T follicular helper cell (primary cell): ENCODE measurements at places on chromosomes 7 and 10.

DNA sequence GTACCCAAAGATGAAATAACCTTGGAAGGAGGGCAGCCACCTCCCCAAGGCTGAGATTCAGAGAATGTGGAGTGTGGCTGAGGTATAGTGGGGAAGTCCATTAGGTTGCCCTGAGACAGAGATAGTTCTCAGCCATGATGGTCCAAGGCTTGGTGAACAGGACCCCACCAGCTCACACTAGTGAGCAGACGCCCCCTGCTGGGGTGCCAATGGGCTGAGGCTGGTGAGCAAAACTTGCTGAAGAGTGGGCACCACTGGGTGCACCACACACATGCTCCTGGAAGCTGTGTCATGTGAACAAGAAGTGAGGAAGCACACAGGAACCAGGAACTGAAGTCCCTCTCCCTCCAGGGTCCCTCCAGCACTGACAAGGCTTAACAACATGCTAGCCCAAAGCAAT, 8.9 kb downstream of the FBXL13 start:
- DNase-seq = peak; percentile 23

GRCh38 chr7:55023841-55024505, 5.2 kb downstream of the EGFR start:
- no peak for DNase-seq

DNA sequence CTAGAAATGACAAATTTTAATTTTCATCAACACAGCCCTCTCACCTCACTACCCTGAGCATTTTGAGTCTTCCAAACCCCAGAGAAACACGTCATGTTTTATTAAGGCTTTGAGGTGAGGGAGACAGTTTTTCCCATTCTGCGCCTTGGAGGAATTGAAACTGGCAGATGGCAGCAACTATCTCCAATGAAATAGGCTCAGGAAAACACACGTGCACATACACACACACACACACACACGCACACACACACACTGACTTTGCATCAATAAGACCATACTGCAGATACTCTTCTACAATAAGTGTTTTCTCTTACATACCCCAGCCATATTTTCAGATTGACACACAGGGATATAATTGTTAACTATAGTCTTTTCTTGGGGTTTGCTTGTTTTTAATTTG, 3.2 kb upstream of the SFTPA2 start:
- DNase-seq = no peak

GRCh38 chr10:50552771-50553535, 70.8 kb downstream of the SGMS1 start:
- DNase-seq = no peak

DNA sequence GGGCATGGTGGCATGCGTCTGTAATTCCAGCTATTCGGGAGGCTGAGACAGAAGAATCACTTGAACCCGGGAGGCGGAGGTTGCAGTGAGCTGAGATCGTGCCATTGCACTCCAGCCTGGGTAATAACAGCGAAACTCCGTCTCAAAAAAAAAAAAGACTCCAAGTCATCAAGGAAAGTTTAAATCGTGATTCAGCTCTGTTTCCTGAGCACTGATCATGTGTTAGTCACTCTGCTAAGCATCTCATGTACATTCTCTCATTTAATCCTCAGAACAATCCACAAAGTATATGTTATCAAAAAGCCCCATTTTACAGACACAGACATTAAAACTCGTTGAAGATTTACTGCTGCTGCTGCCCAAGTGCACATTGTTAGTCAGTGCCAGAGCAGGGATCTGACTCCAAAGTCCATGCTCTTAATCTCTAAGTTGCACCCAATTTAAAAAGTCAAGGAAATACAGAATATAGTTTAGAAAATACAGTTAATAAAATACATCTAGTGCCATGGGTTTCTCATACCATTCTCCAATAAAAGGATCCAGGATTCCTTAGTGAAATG, 6.2 kb downstream of the PIK3AP1 start:
- no peak for DNase-seq

GRCh38 chr10:49744924-49745605, 17.1 kb downstream of the OGDHL start:
- DNase-seq = no peak

GRCh38 chr7:46032942-46033341, 111.9 kb upstream of the IGFBP3 start:
- DNase-seq = no peak

DNA sequence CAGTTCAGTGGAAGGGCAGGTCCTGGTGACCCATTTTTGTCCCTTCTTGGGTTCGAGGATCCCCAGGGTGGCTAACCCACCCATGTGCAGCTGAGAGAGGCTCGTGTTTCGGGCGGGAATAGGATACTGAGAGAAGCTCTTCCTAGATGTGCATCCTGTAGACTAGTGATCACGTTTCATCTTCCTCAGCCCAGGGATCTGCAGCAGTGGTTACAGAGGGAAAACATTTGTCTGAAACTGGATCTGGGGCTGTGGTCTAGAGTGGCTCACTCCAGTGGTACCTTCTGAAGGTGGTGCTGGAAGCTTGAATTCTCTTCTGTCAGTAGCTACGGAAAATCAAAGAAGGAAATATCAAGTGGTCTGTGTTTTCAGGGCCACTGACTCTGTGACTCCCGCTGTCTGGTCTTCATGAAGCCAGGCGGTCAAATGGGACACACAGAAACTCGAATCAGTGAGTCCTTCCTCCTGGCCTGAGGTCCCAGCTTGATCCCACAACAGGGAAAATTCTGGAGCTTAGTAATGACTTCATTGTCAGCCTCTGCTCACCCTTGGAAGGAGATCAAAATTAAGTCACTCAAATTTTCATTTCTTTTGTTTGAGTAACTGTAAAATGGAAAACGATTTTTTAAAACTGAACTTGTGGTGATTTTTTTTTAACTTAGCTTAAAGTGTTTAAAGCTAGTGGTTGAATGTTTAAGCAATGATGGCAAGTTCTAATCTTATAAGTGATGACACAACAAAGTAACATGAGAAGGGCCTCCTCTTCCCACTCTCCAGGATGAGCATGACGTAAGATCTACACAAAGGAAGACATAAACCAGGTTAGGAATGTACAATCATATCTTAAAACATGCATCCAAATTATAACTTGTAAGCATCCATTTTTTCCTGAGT, 469.3 kb upstream of the KLF6 start:
- DNase-seq = no peak

DNA sequence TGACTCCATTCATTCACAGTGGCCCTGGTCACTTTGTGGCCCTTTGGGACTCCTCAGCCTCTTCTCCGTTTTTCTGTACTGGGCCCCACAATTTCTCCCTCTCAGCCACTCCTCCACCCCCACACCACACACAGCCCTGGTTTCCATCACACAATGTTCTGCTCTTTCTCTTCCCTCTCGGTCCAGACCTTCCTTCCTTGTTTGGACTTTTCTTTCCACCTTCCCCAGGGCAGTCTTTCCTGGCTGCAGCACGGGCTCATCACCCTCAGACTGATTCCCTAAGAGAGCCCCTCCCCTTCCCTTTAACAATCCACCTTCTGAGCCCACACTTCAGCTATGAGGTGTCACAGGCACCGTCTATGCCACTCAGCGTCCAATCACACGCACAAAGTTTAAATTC, 25.7 kb downstream of the CPXM2 start:
- no peak for DNase-seq

DNA sequence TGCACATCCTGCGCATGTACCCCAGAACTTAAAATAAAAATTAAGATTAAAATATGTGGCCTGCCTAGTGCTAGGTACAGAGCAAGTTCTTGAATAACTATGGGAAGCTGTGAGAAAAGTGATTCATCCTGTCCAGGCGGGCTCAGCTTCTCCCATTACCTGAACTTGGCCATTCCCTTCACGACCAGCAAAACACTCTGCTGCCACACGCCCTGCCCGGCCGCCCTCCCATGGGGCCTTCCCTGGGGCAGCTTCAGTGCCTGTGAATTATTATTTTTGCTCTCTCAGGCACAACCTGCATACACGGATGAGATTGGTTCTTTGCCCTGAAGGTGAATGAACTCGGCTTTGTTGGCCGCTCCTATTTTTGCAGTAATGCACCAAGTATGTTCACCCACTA, 209.2 kb upstream of the SHH start:
- DNase-seq = no peak

DNA sequence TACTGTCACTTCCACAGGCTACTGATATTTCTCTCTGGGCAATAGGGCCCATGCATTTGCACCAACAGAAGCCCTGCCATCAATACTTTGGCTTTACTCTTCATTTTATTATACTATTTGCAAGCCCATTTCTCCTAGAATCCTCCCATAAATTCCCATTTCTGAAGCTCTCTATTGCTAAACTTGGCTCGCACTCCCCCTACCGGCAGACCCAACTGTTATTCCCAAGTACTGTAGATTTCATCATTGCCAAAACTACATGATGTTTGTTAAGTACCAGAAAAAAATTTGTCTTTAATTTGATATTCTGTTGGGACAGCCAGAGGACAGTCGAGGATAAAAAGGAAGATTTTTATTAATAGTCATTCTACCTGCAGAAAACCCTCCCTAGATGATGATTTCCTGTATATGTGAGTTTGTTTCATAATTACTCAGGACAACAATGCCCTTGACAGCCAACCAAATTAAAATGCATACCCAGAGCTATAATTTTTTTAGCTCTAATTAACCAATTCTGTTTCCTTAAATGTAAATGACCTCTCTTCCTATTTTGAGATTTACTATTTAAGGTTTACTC, 298.6 kb downstream of the REEP3 start:
- DNase-seq = no peak

DNA sequence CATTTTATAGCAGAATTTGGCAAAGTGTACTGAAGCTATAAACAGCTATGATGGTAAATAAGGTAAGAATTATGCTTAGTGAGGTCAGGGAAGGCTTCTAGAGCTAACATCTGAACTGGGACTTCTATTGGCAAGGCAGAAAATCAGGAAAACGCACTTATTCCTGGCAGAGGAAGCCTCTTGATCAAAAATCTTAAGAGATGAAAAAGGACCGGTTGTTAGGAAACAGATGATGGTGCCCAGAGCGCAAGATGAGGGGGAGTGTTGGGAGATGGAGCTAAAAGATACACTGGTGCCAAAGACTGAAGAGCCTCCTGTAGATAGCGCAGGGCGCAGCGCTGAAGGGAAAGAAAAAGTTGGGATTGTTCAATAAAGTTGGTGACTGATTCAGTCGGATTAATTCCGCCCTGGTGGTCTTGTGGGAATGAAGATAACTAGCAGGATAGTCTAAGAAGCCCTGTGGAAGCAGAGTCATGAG, 550 bp upstream of the CALU start:
- DNase-seq = no peak

GRCh38 chr7:128102490-128103291, 71.5 kb upstream of the LRRC4 start:
- no peak for DNase-seq

DNA sequence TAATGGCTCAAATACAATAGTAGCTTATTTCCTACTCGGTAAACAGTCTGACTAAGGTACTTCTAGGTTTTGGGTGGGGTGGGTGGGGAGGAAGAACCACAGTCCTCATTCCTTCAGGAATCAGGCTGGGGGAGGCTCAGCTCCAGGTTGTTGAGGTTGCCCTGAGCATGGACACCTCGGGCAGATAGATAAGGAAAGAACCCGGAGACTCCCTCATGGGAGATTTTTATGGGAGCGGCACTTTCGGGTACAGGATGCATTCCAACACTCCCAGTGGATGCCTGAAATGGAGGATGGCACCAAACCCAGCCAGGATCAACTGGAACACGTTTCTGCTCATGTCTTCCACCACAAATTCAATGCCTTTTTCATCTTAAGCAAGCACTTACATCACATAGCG, 5.5 kb upstream of the GSDME start:
- DNase-seq = no peak

DNA sequence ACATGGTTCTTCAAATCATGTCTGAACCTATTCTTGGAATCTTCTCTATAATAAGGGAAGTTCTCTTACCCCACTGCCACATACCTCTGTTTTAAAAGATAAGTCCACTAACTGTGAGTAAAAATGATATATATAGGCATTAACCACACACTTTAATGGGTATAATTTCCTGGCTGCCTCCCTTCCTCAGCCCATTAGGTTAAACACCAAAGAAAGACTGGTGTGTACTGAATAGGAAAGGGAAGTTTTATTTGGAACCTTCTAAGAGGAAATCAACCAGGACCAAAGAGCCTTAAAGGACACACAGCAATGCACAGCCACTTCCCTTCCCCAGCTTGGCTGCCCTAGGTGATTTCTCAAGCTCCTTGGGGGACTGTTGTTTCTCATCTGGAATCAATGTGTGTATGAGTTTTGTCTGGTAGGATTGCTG, 5.0 kb upstream of the WBP1L start:
- no peak for DNase-seq

DNA sequence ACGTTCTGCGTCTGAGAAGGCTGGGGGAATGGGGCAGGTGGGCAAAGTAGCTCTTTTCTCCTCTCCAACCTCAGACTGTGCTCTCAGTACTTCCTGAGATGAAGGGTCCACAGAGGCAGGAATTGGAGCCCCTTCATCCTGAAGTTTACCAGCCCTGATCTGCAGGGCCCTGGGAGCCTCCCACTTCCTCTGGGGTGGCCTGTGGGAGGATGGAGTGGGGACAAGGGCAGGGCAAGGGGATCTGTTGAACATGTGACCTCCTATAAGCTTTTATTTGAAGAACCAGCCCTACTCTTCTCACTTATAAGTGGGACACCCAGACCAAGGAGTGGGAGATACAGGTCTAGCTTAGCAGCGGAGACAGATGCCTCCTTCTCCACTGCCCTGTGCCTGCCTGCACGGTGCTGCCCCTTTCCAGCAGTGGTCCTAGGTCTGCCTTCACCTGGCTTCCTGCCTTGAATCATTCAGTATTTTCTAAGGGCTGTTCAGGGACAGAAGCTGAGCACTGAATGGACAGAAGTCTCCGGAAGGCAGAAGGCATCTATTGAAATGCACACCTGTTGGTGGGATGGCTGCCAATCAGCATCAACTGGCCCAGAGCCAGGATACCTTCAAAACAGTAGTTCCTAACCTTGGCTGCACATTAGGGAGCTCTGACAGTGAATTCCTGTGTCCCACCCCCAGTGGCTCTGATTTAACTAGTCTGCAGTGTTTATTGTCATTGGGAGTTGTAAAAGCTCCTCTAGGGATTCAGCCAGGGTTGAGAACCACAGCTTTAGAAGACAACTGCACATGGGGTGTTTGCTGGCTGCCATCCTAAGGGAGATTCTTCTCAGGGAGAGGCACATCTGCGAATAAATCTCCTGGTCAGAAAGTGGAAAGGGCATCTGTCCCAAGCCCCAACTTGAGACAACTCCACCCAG, 2.7 kb upstream of the ARHGAP22 start:
- DNase-seq = no peak

DNA sequence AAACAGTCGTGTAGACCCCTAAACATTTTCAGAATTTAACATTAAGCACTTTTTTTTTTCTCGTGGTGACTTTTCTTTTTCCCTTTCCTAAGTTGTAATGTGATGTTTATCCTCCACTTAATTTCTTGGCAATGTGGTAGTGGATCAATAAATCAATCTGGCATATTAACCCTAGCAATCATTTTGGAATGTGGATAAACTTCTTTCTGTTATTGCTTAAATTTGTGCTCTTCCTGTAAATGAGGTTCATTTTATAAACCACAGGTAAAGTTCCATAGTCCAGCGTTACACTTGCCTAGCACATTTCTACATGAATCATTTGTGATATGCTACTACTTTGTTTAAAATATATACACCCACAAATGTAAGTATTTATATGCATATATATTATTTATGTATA, 247.4 kb upstream of the ETV1 start:
- DNase-seq = no peak

- no peak for DNase-seq
Measured at GRCh38 chr10:1006573-1006972, 18.3 kb downstream of the GTPBP4 start.

GRCh38 chr10:48626447-48626846, 21.6 kb upstream of the ARHGAP22 start:
- DNase-seq = no peak
